Suppressor macrophage treated with lipopolysaccharide for 1 hour (primary cell): ENCODE measurements at places on chromosomes 11 and 22.
A peak's percentile ranks its signal among the peaks of the same experiment; 100 is the strongest.

GRCh38 chr11:69055598-69056516 lies 7.1 kb downstream of the TPCN2 start:
- peak; percentile 85 for DNase-seq

GRCh38 chr11:75946531-75947530 lies 131.8 kb downstream of the UVRAG start:
- DNase-seq: no peak

DNA sequence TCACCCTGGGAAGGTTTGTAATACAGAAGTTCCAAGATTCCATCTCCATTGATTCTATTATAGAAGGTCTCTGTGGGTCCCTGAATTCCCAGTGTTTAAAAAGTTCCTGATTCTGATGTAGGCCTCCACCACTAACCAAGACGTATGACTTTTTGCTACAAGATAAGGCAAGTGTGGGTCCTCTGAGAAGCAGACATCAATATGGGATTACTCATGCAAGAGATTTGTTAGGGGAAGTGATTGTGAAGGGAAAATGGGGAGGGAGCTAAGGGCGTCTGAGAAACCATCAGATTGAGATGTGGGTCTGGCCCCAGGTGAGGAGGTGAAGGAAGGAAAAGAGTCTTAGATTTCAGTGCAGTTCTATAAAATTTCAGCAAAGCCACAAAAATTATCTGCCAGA lies 10.2 kb upstream of the LGR4 start:
- no peak for DNase-seq

DNA sequence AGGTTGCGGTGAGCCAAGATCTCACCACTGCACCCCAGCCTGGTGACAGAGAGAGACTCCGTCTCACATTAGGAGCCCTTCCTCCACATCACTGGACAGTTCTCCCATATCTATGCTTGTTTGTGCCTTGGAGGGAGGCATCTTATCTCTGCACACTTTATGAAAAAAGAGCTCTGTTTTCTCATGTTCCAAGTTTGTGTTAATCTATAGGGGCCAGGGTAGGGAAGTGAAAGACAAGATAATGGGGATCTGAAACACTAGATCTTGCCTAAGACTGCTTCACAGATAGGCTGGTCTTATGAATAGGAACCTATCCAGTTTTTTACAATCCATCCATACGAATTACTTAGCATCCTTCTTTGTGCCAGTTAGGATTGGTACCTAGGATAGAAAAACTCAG lies 17.1 kb downstream of the OR6Q1 start:
- DNase-seq: no peak
